NCI-H446 treated with DMSO at 0.1 percent for 48 hours (cell line): ENCODE measurements at places on chromosomes 4 and X.

GRCh38 chr4:24339260-24339659 lies 245.1 kb downstream of the DHX15 start:
- no peak for DNase-seq

DNA sequence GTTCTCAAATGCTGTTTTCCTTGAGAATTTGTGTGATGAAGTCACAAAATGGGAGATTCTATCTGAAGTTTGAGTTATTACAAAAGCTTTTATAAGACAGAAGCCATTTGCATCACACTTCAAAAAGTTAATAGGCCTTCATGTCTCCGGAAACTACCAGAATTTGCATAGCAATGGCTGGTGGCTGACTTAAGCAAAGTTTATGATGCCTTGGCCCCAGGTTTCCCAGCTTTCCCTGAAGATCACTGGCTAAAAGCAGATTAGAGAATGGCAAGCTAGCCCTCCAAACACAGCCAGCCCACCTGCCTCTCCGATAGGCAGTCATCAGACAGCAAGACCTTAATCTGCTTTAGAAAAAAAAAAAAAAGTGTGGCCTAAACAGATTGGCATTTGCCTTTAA lies 197.8 kb downstream of the HS3ST1 start:
- DNase-seq, result no peak

DNA sequence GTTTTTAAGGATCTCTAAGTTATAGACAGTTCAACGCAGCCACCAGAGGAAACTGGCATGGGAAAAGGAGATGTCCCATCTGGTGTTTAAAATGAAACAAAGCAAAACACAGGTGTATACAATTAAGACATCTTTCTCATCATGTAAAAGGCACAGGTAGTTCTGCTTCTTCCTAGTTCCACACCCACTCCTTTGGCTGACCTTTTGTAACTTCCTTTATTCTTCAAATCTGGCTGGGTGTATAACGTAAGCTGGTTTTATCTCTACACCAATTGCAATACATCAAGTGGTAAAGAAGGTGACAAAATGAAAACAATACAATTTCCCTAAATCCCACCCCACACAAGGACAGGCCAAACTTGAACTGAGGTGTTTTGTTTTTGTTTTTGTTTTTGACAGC lies 27.3 kb upstream of the FBXW7 start:
- DNase-seq, result no peak

DNA sequence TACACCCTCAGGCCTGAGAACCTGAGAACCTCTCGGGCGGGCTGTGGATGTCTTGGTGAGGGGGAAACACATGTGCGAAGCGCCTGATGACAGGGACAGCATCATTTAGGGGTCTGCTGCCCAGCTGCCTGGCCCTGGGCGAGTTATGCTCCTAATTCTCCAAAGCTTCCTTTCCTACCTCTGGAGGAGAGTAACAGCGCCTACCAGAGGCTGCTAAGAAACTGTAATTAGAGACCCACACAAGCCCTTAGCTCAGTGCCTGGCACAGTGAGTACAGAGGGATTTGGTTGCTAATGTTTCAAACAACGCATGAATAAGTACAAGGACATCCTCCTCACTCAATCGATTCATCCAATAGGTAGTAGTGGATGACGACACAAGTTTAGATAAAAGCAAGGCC lies 40.4 kb downstream of the BCOR start:
- DNase-seq, result no peak

DNA sequence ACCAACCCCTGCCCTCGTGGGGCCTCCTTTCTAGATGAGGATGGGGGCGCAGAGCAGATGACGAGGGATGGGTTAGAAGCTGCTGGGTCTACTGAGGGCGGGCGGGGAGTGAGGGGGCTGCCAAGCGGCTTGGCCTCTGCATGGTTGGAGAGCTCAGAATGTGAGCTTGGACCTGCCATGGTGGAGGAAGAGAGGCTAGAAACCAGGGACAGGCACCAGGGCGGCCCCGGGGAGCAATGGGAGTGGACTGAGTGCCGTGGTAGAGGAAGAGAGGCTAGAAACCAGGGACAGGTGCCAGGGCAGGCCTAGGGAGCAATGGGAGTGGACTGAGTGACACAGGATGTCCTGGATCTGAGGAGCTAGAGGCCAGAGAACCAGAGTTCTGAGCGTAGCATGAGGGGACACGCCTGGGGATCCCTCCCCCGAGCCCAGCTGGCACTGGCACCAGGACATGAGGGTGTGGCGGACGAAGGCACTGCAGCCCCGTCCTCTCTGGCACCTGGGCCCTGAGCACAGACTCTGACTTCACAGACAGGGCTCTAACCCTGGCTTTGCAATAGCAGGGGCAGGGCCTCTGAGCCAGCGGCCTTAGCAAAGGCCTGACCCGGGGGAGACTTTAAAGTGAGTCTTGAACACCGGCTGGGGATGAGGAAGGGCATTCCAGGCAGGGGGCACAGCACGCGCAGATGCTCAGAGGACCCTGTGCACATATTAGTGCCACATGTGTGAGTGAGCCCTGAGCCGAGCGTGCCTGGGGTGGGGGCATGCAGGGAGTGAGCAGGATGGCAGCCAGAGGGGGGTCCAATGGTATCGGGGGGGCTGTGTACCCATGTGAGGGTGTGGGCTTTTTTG lies 214.0 kb upstream of the PSAPL1 start:
- DNase-seq, result no peak

DNA sequence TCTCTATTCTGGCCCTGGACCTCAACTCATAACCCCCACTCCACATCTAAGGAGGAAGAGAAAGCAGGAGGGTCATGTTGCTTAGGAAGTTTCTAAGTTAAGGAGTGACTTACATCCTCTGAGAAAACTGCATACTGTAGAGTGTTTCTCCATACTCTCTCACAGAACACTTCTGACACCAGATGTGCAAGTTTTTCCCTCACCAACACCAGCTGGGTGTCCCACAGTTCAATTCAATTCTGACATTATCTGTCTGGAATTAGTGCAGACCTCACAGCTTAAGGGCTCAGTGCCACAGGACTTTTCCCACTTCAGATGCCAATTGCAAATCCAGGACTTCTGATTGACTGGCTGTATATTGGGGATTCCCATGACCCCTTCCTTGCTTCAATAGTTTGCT lies 89.0 kb upstream of the SFRP2 start:
- no peak for DNase-seq

GRCh38 chrX:22163326-22163725 lies 109.4 kb upstream of the CBLL2 start:
- no peak for DNase-seq

DNA sequence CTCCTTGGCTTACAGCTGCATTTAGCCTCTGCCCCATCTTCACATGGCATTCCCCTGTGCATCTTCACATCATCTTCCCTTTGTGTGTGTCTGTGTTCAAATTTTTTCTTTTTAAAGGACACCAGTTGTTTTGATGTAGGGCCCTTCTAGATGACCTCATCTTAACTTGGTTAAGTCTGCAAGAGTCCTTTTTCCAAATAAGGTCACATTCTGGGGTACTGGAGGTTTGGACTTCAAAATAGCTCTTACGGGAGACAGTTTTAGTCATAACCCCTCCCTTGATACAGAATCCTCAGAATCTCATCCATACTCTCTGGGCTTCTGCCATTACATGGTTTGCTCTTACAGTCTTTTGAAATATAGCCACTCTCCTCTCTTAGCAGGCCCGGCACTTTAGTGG lies 231.5 kb upstream of the ATP6AP2 start:
- no peak for DNase-seq

- DNase-seq, result no peak
Observed at GRCh38 chrX:130280901-130281300, 12.2 kb upstream of the ZNF280C start.

DNA sequence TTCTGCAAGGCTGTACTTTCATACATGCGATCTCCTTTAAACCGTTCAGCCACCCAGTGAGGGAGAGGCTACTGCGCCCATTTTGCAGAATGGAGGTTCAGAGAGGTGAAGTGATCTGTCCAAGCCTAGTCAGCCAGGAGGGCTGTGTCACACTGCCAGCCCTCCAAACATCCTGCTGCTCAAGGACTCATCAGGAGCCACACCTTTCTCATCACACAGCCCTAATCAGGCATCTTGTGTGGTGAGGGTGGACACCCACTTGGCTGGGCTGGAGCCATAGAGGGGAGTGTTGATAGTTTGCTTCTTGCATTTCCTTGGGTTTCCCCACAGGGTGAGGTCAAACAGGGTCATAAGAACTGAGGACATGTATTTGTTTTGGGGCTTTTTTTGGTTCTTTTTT lies 5.4 kb upstream of the CXCR3 start:
- no peak for DNase-seq

- DNase-seq, result no peak
Observed at GRCh38 chr4:17665852-17666251, 51.4 kb downstream of the MED28 start.

DNA sequence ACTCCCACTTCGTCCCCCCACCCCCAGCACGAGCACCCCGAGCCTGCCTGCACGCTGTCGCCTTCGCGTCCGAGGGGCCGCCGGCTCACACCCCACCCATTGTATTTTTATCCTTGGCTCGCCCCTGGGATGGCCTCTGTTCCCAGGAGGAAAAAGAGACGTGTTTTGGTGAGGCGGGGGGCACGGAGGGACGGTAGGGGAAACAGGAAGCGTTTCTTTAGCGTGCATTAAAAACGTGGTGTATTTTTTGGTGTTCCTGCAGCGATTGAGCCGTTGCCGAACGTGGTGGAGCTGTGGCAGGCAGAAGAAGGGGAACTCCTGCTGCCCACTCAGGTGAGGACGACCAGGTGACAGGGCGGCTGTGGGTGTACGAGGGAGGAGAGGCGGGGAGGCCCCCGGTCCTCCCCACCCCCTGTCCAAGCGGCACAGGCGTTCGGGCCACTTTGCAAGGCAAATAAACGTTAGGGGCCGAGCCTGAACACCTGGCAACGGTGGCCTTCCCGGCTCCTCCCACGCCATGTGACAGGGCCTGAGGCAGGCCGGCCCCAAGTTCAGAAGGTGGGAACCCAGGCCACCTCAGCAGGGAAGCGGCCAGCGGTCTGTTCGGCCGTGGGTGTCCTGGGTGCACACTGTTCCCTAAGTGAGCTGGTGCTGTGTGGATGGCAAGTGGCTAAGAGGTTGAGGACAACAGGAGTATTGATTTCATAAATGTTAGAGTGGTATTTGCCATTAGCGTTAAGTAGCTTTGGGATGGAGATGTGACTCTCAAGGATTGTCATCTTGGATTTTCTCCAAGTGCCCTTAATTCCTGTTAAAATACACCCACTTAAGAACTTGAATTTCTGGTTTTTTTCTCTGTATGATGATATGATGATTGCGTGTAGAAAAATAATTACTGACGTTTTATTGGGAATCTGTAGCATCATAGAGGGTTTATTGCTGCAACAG lies 1.1 kb downstream of the TMEM131L start:
- DNase-seq, result no peak

DNA sequence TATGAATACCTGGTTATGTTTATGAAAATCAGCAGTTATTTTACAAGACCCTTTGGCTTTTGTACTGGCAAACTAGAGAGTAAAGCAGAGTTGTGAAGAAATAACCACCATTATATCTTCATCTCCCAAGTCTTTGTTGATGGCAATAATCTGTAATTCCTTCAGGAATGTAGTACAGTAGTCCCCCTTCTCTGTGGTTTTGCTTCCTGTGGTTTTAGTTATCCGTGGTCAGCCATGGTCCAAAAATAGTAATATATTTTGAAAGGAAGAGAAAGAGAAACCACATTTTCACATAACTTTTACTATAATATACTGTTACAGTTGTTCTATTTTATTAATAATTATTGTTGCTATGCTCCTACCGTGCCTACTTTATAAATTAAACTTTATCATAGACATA lies 27.8 kb downstream of the BANK1 start:
- DNase-seq, result no peak

DNA sequence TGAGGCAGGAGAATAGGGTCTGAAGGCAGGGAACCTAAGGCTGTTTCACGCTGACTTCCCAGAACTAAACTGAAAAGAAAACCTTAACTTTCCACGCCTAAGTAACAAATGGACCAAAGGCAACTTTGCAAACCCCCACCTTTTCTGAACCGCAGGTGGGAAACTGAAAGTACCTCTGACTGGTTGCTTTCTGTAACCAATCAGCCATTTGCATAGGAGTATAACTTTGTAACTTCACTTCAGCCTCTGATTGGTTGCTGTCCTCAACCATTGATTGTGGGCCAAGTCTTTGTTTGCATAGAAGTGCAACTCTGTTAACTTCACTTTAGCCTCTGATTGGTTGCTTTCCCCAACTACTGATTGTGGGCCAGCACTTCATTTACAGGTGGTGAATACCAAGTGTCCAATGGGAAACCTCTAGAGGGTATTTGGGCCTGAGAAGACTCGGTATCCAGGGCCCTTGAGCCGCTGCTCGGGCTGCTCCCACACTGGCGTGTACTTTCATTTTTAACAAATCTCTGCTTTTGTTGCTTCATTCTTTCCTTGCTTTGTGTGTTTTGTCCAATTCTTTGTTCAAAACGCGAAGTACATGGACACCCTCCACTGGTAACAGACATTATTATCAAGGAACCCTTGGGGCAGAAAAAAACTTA lies 121.6 kb upstream of the CBR4 start:
- no peak for DNase-seq

GRCh38 chrX:124433186-124433585 lies 86.8 kb downstream of the SH2D1A start:
- DNase-seq, result no peak

- no peak for DNase-seq
Observed at GRCh38 chr4:111228874-111229273, 606.0 kb upstream of the PITX2 start.

DNA sequence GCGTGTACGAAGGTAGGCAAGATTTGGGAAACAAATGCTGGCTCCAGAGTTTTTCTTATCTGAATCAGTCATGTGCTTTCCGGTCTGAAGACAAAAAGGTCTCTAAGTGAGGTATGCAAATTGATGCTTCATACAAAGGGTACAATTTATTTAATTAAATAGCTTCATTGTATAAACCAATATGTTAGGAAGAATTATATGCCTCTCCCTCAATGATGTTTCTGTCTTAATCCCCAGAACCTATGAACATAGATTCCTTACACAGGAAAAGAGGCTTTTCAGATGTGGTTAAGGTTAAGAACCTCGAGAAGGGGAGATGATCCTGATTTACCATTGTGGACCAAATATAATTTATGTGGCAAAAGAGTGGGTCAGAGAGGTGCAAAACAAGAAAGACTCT lies 543.5 kb upstream of the PCDH10 start:
- no peak for DNase-seq

GRCh38 chrX:623599-624315 lies 6.8 kb upstream of the SHOX start:
- DNase-seq, result no peak

- no peak for DNase-seq
Observed at GRCh38 chrX:82320569-82320968, 1118.7 kb downstream of the SH3BGRL start.

- DNase-seq, result no peak
Observed at GRCh38 chrX:64536736-64537135, 141.5 kb upstream of the MTMR8 start.

DNA sequence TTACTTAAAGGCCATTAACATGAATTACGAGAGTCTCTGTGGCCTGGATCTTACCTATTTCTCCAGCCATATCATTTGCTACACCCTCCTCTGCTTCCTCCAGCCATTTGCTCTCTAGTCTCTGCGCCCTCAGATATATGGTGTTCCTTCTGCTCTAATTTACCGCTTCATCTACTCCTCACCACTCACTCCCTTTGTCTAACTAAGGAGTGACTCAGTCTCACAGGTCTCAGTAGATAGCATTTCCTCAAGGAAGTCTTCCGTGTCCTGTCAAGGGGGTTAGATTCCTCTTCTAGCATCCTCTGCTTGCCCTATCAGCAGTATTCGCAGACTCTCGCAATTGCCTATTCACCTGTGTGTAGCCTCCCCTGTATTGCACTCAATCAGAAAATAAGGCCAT lies 892.1 kb upstream of the INTU start:
- DNase-seq, result no peak
